ENCODE measurements at places on chromosomes 1 and 21.

DNA sequence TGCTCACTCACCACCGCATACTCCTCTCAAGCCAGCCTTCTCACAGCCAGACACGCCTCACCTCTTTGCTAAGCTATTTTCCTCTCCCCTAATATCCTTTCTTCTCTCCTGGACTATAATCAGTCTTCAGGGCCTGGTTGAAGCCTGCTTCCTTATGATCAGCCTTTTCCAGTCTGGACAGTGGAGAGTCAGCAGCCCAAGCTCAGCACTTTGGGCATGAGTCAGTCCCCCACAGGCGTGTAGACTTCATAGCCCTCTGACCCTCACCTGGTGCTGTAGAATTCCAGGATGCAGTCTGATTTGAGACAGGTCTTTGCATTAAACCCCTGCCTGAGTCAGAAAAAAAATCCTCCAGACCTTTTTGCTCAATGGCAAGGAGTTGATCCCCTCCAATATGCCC, 2.5 kb downstream of the HPCAL4 start:
- DNase-seq: no peak

DNA sequence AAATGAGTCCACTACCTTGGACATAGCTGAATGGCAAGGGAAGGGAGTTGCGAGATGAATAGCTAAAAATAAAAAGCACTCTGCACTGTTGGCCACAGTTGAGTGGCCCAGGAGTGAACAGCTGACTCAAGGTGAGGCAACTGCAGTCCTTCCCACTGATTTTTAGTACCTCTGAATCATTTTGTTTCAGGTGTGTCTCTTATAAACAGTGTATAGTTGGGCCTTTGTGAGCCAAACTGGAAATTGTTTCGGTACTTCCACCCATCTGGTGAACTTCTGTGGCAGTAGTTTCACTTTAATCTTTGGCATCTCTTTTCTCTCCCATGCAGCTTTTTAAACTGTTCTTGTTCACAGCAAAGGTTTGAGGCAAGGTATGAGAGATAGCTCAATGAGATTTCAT, 122.7 kb downstream of the VAV3 start:
- no peak for DNase-seq

DNA sequence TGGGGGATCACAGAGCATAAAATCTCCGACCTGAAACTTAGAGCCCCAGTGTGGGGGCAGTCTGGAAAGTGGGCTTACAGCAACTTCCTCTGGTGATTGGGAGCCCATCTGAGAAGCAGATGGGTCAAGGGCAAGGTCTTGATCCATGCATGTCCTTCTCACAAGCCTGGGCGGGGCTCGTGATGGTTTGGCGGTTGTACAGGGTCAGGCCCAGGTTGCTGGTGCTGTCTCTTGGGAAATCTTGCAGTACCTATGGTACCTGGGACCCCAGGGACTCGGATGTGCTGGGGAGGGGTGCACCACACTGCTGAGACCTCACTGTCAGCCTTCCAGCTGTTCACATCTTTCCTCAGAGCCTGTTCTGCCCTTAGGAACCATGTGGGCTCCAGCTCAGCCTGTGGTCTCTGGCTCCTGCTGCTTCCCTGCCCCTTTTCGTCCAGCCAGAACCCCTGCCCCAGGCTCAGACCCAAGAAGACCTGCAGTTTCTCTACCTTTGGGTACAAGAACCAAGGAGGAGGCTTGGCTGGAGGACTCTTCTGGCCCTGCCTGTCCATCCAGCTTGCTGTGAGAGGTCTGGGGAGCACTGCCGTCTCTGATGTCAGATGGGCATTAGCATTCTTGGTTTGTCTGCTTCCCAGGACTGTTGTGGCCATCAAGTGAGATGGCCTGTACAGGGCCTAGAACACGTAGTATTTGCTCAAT, 24.5 kb downstream of the WNT4 start:
- DNase-seq: no peak

DNA sequence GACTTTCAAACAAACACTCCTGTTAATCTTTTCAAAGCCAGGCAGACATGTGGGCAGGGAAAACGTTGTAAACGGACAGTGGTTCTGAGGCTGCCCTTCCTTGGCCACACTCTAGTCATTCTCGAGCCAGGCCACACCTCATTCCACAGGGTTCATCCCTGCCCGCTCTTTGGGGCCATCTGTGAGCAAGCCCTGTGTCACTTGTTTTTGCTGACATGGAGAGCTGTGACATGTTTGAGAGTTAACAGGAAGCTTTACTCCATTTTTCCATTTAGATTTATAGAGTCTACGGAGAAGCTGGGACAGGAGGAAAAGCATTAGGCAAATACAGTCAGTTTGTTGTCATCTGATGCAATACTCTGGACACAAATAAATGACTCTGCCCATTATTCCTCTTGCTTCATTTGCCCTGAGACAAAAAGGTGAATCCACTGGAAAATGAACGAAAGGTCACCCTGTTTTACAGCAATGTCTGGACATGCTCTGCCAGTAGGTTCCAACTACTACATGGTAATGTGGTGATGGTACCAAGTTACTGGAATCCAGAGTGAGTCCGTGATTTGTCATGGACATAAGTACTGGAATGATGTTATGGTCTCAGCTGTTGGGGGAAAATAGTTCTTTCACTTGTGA, 126.9 kb downstream of the CLIC6 start:
- DNase-seq: peak; percentile 90

DNA sequence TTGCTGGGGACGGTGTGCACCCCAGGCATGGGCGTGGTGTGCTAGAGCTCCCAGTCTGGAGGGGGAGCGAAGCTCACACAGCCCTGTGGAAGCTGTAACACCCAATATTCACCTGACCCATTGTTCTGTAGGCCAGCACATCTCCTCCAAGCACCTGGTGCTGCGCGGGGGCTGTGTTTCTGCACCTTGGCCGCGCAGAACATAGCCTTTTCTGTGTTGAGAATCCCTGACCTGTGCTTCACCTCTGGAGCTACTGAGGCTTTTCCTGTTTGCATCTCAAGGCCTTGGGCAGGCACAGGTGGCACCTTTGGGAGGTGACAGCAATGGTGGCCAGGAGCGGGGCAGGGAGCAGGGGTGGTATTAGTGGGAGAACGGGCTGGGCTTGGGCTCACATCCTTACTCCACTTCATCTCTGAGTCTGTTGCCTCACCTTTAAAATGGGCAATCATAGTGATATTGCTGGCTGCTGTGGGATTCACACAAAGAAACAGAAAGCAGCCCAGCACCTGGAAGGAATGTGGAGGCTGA, 343.9 kb upstream of the AJAP1 start:
- no peak for DNase-seq

DNA sequence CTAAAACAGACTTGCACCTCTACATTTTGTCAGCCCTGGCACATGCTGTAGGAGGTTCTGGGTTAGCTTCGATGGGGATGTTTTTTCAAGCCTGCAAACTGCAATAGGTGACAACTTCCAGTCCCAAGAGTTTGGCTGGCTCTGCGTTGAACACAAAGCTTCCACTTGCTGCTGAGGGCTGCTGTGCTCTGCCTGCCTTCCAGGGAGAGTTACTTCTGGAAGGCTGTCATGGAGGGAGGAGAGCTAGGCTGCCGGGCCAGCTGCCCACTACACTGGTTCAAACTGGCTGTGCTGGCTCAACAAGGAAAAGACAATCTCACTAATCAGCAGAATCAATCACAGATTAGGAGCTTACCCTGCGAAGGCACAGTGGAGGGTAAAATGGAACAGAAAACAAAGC, 46.7 kb upstream of the PPP2R5A start:
- DNase-seq: no peak

DNA sequence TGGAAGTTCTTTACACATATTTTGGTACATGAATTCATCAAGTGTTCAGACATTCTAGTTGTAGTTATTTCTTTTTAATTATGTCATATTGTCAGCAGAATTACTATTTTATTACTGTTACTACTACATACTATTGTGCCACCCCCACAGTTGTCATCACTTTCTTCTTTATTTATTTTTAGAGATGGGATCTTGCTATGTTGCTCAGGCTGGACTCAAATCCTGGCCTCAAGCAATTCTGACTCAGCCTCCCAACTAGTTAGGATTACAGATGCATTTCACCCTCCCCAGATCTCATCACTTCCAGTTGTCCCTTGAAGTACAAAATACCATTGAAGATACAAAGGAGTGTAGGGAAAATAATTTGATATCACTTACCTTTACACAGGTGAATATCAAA, 258.0 kb downstream of the KCTD3 start:
- DNase-seq: no peak

GRCh38 chr1:90723590-90724108, 6.5 kb upstream of the BARHL2 start:
- no peak for DNase-seq

GRCh38 chr21:42750737-42751530, 97.5 kb downstream of the PDE9A start:
- DNase-seq: no peak

DNA sequence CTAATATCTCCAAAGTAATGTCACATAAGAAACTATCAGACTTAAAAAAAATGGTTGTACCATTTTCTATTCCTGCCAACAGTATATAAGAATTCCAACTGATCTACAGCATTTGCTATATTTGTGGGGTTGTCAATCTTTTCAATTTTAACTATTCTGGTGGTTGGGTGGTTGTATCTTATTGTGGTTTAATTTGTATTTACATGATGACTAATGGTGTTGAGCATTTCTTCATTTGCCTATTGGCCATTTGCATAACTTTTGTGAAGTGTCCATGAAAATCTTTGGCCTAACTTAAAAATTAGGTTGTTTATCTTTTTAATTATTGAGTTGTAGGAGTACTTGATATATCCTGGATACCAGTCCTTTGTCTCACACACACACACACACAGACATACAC, 26.2 kb upstream of the LRP8 start:
- DNase-seq: no peak

GRCh38 chr1:171245458-171246064, 2.7 kb upstream of the FMO1 start:
- DNase-seq: peak; percentile 48

GRCh38 chr1:231266811-231267322, 25.9 kb downstream of the GNPAT start:
- DNase-seq: no peak

DNA sequence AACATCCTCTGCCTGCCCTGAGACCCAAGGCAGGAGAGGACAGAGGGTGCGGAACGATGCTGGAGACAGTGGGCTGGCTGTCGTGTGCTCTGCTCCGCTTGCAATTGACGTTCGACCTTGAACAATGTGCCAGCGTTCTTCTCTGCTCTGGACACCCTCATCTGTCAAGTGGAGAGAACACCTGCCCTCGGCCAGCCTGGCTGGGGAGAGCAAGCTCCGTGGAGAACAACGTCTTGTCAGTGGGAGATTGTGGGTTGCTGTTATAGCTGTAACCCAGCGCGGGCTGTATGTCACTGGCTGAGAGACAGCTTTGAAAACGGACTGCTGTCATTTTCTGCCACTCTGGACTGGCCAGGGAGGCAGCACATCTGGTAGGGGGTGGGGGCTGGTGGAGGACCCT, 14.7 kb downstream of the KIAA1614 start:
- DNase-seq: no peak

GRCh38 chr1:41813755-41814745, 104.7 kb downstream of the HIVEP3 start:
- no peak for DNase-seq

GRCh38 chr1:247322849-247323586, 8.6 kb downstream of the ZNF496 start:
- no peak for DNase-seq

GRCh38 chr1:48202030-48202752, 20.3 kb upstream of the SLC5A9 start:
- peak; percentile 62 for DNase-seq

DNA sequence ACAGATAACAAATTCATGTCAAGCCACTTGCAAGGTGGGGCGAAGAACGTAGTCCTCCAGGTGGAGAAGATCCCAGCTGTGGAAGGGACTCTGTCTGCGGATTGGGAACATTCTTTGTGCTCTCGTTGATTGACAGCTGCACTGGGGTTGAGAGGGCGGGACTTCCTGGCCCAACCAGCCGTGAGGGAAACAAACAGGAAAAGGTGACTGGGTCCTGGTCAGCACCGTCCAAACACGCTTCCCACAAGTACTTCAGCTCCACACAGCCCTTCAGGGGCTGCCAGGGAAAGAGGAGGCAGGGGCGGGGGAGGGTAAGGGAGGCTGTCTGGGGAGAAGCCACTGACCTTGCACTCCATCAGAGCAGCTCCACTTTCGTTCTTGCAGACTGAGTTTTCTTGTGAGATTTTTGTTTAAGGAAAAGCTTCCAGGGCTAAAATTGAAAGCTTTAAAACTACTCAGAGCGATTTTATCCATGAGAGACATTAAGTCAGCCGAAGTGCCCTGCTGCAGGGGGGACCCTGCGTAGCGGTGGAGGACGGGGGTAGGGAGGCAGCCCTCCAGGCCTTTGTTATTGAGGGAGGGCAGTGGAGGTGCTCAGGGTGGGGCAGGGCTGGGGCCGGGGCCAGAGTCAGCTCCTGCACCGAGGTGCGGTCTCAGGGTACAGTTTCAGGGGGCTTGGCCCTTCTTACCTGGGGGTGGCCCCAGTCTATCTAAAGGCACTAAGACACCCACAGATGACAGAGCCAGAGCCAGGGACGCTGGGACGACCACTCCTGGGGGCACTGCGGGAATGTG, 21.6 kb upstream of the STUM start:
- DNase-seq: no peak

- no peak for DNase-seq
Observed at GRCh38 chr1:229032375-229032774, 238.5 kb upstream of the RAB4A start.

GRCh38 chr21:21851657-21852056, 853.4 kb downstream of the NCAM2 start:
- no peak for DNase-seq

DNA sequence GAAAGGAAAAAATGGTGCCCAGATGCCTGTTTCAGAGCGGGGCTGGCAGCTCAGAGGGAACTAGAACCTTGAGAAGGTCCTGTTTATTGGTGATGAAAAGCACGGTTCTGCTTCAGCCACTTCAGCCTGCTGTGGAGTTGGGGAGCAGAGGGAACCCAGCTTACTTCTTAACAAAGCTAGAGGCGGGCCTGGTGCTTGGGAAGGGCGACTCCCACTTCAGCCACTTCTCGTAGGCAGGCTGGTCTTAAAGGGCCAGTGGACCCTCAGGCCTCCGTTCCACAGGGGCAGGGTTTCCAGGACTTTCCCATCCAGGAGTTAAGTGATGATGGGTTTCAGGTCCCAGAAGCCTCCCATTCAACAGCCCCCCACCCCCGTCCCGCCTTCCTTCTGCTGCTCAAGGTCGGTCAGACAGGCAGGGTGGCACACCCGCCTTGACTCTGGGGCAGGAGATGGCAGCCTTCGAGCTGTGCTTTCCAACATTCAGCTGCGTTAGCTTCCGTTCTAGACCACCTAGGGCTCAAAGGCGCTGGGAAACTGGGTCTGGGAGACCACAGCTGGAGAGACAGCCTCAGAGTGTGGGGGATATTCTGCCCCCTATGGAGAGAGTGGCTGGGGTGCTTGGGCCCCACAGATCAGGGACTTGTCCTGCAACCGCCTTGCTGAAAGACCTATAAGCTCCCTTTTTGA, 3.4 kb downstream of the RUNX3 start:
- DNase-seq: no peak
